ENCODE measurements at places on chromosomes 4 and X. TPM values are rescaled to one million over a fixed set of nuclear protein-coding genes. Genes with fewer than 3 reads are reported as not detected.

DNA sequence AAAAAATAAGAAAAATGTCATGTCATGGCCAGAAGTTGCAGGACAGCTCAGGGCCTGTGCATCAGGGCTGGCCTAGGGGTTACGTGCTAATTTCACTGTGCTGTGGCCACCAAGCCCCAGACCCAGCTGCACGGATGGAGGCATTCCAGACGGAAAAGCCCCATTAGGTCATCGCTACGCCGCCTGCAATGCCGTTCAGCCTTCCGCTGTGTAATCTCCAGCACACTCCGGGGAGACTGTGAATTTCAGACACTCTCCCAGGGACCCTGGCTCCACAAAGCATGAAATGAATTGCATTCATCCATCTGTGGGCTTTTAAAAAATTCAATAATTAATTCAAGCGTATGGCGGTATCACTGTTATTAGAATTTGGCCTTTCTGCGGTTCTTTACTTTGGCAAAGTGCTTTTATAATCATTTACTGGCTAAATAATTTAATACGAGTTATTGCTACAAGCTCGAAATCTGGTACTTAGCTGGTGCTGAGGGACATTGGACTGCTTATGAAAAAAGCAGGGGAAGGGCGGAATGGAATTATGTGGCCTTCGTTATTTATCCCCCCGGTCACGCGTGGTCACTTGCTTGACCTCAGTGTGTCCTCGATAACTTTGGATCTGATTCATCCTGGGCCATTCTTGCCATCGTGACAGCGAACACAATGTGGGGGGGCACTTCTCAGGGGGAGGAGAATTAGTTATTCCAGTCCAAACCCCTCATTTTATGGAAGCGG lies 9.0 kb upstream of the NSG1 start:
- peak; percentile 91 for DNase-seq

DNA sequence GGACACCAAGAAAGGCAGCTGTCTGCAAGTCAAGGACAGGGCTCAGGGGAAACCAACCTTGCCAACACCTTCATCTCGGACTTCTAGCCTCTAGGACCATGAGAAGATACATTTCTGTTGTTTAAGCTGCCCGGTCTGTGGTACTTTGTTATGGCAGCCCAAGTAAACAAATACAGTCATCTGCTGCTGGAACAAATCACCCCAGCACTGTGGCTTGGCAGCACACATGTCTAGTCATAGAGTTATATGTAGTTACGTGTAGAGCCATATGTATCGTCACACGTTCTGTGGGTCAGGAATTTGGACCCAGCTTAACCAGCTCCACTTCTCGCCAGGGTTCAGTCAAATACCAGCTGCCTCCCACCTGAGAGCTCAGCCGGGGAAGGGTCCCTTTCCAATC lies 2.5 kb downstream of the HTT-AS start:
- no peak for DNase-seq

GRCh38 chr4:136183513-136183912 lies 1348.8 kb downstream of the PCDH18 start:
- no peak for DNase-seq

DNA sequence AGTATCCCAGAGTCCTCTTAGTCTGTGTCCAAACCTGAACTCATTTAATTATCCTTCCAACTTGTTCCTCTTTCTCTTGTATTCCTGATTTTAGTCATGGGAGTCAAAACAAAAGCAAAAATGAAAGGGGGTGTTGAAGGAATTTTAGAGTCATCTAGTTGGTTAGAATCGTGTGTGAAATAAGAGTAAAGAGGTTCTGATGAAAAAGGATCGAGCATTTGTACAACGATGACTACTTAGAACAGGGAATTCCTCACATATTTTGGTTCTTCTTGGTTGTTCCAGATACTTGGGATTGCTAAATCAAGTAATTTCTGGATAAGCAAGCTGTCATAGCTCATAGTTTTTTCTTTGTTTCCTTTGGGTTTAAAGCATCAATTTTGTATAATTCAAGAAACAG lies 194.4 kb downstream of the BCOR start:
- no peak for DNase-seq

DNA sequence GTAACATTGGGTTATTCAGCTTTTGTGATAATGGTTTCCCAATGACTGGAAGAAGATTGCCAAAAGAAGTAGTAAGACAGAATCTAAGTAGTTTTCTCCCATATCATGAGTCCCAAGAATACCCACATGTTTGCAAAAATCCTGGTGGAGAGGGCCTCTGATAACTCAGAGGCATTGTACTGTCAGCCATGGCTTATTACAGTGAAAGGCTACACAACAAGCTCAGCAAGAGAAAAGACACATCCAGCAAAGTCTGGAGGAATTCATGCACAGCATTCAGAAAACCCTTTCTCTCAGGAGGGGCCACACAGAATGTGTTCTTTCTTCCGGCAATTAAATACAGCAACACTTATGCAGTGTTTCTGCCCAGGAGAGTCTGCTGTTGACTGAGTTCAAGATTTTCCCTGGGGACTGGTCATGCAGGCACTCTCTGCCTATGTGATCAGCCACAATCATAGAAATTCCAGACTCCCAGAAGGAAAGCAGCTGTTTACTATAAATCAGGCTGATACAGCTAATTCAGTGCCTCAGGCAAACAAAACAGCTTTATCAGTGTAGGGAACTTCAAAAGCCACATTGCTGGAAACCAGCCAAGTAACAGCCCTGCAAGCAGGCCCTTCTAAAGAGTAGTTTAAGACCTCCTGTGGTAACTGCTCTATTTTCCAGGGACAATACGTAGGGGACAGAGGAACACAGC lies 937.1 kb downstream of the CCSER1 start:
- DNase-seq = peak; percentile 59

GRCh38 chr4:5381961-5382441 lies 326.4 kb downstream of the EVC2 start:
- DNase-seq = no peak

DNA sequence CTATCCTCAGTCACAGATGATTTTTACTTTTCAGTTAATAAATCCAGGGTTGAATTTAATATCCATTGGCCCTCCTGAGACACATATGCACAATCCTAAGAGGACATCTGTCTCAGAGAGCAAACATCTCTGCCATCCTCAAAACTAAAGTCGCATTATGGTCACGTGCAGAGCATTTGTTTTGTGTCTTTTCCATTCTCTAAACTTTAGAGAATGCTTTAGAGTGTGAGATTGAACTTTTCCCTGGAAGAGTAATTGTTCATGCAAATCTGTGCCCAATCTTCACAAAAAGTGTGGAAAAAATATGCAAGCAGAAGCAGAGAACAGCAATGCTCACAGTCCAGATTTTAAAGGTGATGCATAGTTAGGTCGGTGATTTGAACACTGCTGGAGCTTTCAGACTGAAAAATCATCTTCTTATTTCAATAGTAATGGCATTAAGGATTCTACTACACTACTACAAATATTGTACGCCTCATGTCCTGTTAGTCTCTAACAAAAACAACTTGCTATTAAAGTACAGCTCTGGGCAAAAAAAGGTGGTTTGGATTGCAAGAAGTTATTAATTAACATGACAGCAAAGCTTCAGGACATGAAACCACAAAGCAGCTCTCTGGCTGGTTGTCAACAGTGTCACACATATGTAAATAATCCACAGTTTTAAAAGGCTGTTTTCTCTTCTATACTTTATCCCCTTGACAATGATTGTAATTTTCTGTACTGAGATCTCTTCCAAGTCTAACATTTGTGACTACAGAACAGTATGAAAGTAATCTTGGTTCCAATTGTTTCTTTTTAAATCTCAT lies 19.9 kb downstream of the DCHS2 start:
- DNase-seq = peak; percentile 56

The ZBED1 gene
- 29.7 TPM for total RNA-seq

The RNF113A gene
- 8.8 TPM for total RNA-seq

The CFI gene
- total RNA-seq = 36.7 TPM

All from spinal cord (tissue), 10 donors.